Stimulated activated CD8-positive, alpha-beta memory T cell treated with anti-CD3 and anti-CD28 coated beads, Interleukin-15, amount 100 ng/mL, for 1 hour (primary cell): ENCODE measurements at places on chromosomes 2 and 18.

- DNase-seq = no peak
Observed at GRCh38 chr2:78145395-78145996, 623.3 kb upstream of the LRRTM4 start.

DNA sequence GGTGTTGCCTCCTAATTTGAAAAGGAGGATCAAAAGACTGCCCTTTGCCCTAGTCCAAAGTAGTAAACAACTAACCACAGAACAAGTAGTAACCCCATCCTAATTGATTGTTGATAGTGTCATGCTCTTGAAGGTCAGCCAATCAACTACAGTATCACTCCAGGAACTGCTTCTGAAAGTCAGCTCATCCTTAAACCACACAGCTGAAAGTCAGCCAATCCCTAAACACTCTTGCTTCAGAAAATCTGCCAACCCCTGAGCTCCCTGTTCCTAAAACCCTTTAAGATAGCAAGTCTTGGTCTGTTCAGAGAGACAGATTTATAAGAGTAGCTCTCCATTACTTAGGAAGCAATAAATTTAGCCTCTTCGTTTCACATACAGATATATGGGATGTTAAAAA, 51.6 kb upstream of the CPO start:
- no peak for DNase-seq

GRCh38 chr18:79720359-79720733, 40.7 kb downstream of the CTDP1 start:
- no peak for DNase-seq

- DNase-seq = no peak
Observed at GRCh38 chr2:174051741-174052583, 86.8 kb upstream of the SP3 start.

DNA sequence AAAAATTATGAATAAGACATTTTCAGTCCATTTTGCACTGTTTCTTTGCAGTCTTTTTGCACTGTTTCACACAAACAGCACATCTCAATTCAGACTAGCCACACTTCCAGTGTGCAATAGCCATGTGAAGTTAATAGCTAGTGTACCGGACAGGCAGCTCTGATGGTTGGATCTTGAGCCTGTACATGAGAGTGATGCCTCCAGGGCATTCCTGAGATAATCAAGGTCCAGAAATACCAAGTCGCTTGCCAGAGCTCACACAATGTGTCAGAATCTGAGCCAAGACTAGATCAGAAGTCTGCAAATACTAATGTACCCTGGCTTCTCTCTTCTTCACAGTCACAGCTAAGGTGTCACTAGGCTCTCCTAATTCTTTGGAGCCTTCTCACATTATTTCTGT, 180.2 kb downstream of the OSR1 start:
- DNase-seq = no peak

DNA sequence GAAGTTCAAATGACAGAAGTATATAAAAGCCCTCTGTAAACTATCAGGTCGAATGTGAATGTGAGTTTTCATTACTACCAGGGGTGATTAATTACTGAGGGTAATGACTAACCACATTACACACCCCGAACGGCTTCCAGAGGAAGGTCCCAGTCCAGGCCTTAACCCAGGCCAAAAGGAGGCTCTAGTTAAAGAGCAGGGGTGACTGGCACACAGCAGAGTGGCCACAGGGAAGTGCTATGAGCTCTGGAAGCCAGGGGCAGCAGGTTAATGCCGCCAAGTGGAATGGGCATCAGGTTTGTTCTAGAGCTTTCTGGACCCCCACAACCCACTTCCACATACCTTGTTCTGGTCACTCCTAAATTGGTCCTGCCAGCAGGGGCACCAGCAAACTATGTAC, 87.7 kb downstream of the BCL11A start:
- no peak for DNase-seq

- no peak for DNase-seq
Observed at GRCh38 chr2:239531456-239532241, 130.8 kb upstream of the HDAC4 start.

GRCh38 chr18:9982711-9983110, 68.9 kb downstream of the VAPA start:
- DNase-seq = no peak

- DNase-seq = no peak
Observed at GRCh38 chr2:7400628-7401027, 483.4 kb downstream of the RNF144A start.

DNA sequence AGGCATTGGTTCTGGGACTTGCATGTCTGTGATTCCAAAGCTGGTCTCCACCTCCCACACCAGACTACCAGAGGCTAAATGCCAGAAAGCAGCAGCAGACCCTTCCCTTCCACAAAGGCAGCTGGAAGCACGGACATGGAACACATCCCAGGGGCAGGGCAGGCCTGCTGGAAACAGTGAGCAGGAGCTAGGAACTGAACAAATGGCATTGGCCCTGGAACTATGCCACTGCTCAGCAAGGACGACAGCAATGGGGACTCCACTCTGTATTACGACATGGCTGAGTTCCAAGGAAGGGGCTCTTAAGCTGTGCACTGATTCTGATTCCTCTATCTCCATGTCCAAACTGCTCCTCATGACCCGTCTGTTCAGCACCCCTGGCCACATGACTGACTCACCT, 77.8 kb upstream of the TFCP2L1 start:
- no peak for DNase-seq

DNA sequence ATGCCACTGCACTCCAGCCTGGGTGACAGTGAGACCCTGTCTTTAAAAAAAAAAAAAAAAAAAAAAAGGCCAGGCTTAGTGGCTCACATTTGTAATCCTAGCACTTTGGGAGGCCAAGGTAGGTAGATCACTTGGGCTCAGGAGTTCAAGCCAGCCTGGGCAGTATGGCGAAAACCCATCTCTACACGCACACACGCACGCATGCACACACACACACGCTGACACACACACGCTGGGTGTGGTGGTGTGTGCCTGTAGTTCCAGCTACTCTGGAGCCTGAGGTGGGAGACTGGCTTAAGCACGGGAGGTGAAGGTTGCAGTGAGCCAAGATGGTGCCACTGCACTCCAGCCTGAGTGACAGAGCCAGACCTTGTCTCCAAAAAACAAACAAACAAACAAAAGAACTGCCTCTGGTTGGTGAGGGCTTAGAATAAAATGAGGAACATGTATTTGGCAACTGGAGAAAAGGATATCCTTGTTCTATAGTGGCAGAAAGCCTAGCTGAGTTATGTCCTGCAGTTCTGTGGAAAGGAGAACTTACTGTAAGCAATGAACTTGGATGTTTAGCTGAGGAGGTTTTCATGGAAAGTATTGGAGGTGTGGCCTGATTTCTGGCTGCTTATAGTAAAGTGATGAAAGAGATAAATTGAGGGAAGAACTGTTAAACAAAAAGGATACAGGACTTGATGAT, 34.0 kb downstream of the HAT1 start:
- DNase-seq = no peak

DNA sequence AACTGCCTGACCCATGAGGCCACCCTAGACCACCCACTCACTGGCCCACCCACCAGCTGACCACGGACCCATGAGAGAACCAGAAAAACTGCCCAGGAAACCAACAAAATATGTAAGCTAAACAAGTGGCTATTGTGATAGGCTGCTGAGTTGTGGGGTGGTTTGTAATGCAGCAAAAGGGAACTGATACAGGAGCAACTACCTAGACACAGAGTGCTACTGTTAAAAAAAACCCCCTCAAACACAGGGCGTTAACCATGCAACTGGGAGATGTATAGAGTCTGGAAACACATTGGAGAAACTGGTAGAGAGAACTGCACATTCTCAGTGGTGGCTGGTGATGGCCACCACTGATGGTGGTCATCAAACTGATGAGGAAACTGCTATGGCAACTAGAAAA, 206.3 kb upstream of the GYPC start:
- no peak for DNase-seq

DNA sequence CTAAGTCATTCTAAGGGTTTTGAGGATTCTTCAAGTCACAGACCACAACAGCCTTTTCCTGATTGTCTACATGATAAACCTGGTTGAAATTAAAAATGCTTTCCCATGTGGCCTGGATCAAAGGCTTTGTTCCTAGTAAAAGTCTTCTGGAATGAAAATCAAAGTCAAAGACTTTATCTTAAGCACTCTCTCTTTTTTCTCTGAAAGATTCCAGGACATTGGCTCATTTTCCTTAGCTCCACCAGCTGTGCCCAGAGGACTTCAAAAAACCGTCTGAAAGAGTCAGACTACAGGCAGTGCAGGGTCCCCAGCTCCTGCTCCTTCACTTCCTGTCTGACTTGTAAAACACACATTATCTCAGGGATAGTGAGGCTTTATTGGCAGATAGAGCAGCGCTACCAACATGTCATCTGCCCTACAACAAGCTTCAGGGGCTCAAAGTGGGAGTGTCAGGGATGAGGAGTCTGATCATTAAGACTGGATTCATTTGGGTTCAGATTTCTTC, 148.2 kb downstream of the ESCO1 start:
- no peak for DNase-seq

GRCh38 chr2:171485116-171485515, 37.2 kb upstream of the CYBRD1 start:
- DNase-seq = no peak

DNA sequence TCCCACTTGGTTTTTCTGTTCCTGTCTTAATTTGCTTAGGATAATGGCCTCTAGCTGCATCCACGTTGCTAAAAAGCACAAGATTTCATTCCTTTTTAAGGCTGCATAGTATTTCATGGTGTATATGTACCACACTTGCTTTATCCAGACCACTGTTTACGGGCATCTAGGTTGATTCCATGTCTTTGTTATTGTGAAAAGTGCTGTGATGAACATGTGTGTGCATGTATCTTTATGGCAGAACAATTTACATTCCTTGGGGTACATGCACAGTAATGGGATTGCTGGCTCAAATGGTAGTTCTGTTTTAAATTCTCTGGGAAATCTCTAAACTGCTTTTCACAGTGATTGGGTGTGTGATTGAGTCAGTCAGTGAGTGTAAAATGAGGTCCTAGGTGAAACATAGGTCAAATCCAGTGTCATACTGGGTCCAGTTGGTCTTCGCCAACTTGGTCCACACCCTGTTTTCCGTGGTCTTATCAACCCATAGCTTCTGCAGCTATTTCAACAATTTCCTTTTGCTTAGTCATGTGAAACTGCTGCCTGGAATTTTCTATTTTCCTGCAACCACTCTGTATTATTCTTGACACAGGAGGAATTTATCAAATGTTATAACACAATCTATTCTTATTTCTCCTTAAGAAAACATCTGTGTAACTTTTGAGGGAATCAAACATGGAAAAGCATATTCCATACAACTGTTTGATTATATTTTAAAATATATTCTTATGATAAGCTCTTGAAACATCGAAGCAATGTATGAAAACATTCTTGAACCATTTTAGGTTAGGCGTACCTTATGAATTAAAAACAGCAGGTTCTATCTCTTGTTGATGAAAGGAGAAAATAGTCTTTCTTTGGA, 82.9 kb downstream of the ADCYAP1 start:
- DNase-seq = no peak

GRCh38 chr2:28674062-28674712, 77.4 kb upstream of the PPP1CB start:
- DNase-seq = no peak

DNA sequence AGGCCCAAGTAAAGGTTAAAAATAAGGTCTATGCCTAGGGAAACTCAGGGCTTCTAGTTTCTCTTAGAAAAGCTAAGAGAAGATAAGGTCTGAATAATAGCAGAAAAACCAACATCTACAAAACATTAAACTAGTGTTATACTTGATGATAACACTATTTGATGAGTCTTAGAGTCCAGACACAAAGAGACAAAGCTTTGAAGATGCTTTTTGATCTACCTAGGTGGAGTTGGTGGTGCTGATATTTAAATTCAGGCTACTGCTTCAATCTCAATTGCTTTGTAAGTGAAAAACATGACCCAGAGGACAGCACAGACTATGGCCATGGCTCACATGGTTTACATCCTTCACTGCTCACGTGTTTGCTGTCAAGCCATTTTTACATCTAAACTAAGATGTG, 11.7 kb upstream of the MFF start:
- no peak for DNase-seq

DNA sequence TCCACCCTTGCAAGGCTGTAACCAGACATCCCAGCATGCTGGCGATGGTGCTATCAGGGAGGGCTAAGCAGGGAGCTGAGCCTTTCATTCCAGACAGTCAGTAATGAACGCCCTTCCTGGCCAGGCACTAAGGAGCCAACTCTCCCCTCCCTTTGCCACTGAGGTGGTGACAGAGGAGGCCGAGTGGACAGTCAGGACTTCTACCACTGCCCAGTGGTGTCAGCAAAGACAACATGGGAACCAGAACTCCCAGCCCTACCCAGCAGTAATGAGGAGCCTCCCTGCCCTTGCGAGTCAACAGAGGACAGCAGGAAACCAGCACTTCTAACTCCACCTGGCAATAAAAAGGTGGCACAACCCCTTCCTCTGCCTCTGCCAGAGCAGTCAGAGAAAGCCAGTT, 68.6 kb downstream of the ZAP70 start:
- no peak for DNase-seq

GRCh38 chr2:46325182-46325928, 28.1 kb downstream of the EPAS1 start:
- DNase-seq = no peak

- no peak for DNase-seq
Observed at GRCh38 chr18:44855681-44856080, 175.0 kb downstream of the SETBP1 start.

DNA sequence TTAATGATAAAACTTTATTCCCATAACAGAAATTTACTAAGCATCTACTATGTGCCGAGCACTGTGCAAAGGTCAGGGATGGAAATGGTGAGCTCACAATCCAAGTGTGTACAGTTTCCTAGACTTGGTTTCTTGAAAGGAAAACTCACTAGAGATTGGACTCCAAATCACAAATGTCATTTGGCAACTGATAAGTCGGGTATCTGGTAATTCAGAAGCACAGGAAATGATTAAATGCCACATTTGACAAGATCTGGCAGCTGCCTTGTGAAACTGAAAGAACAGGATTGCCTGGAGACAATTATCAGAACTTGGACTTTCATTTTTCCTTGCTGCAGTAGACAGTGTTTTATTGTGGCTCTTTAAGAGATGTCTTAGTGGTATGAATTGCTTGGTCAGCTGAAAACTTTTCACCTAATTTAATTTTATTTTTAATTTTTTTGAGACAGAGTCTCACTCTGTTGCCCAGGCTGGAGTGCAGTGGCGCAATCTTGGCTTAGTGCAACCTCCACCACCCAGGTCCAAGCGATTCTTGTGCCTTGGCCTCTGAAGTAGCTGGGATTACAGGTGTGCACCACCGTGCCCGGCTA, 19.2 kb downstream of the ITGA6 start:
- DNase-seq = no peak

GRCh38 chr2:64485331-64485730, 31.4 kb downstream of the LGALSL start:
- DNase-seq = no peak
